ENCODE measurements at places on chromosomes 5 and 9. TPM values are rescaled to one million over a fixed set of nuclear protein-coding genes. Genes with fewer than 3 reads are reported as not detected.

DNA sequence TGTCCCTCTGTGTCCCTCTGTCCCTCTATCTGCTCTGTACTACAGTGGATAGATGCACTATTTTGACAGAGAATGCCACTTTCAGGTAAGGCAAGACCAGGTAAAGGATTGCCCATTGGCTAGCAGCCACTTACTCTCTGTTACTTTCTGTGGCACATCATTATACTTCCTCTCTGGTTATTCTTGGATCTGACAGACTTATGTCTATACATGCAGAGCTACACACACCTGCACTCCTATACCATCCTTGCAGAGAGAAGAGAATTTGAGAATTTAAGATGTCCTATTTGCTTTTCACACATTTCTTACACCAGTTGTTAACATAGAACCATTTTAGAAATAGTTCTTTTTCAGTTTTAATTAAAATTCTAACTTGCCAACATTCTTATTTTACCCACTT is 163.7 kb upstream of the SLC12A2 start:
- no peak for DNase-seq
- H3K4me3 ChIP-seq: no peak overlapping the region
- H3K27me3 ChIP-seq: no peaks in the 10 kb centered on the region
- H3K27ac ChIP-seq: no peak overlapping the region
- H3K4me1 ChIP-seq: no peaks in the 10 kb centered on the region

The NIPAL4 gene
- total RNA-seq: not detected

DNA sequence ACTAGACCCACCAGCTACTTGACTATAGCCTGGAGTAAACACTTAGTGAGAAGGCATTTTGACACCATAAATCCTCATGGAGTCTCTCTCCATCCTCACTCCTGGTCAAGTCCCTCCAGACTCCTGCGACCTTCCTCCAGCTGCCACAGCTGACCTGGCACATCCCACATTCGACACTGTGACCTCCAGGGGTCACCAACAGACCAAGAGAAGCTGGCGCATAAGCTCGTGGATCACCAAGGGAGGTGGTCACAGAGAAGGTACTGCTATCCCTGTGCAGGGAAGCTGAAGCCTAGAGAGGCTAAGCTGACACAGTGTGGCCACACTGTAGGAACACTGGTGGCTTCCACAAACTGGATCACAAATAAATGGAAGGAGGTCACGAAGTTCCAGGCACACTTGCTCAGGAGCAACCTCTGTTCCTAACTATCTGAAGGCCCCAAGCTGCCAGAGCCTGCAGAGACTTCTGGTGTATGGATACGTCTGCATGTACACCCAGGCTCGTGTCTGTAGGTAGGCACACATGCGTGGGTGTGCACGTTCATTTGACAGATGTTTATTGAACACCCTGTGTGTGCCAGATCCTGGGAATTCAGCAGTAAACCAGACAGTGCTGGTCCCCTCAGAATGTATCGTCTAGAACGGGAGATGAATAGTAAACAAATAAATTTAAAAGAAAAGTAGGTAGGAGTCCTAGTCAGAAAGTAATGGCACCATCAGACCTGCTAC is 104.4 kb downstream of the C5orf15 start:
- no peaks in the 10 kb centered on the region for H3K4me1 ChIP-seq
- peaks cover 6% of the 10 kb centered on the region for H3K27me3 ChIP-seq
- no peak overlapping the region for H3K27ac ChIP-seq
- H3K4me3 ChIP-seq: no peak overlapping the region

The C5orf24 gene
- total RNA-seq: 46.5 TPM

DNA sequence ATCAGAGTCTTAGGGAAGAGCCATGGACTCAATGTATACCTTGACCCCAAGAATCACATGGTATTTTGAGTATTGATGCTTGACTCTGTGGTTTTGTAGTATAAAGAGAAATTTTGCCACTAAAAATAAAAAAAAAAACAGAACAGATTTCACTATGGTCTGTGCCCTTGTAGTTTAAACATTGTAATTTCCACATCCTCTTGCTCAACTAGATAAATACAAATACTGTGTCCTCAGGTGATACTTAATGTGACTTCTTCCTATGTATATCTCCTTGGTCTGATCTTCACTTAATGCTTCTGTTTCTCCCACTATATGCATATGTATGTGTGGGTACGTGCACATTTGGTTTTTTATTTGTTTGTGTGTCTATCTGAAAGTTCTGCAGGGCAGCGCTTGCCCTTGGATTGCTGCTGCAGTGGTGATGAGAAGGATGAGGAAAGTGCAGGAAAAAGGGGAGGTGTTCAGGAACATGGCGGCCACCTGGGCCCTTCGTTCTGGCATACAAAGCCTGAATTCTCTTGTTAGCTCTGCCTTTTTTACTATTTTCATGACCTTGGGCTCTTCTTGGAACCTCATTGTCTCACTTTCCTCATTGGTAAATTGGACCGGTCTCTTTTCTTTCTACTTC is 222.2 kb downstream of the MAST4 start:
- no peak for DNase-seq
- no peaks in the 10 kb centered on the region for H3K27me3 ChIP-seq
- no peak overlapping the region for H3K27ac ChIP-seq
- H3K4me3 ChIP-seq: no peak overlapping the region
- H3K36me3 ChIP-seq: no peaks in the 10 kb centered on the region

DNA sequence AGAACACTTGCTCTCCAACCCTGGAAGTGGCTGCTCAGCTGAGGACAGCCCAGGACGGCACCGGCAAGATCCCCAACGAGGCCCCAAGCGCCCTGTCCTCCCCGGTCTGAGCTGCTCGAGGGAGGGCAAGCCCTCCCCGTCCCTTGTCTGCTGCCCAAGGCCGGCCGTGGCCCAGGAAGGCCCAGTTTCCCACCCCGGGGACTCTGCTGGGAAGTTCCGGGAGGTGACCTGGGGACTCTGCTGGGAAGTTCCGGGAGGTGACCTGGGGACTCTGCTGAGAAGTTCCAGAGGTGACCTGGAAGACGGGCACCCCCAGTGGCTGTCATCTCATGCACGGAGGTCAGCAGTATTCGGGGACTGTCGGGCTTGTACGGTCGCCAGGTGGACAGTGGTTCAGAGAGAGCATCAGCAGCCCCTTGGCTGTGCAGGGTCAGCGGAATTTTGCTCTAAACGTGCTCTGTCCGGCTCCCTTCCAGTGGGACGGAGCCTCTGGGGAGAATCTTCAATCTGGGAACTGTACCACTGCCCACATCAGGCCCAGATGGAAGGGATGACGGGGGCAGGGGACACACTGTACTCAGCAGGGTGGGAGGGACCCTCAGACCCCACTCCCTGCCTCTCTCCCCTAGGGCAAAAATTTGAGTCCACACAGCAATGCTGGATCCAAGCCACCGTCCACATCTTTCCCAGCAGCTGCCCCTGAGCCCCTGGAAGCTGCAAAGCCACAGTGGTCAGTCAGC is 7.2 kb downstream of the NACC2 start:
- H3K27ac ChIP-seq: no peak overlapping the region
- no peak overlapping the region for H3K4me3 ChIP-seq
- peaks cover 30% of the 10 kb centered on the region for H3K4me1 ChIP-seq
- H3K36me3 ChIP-seq: no peaks in the 10 kb centered on the region

Data from neural progenitor cell (in vitro differentiated cells).